Kidney epithelial cell (primary cell): ENCODE measurements at places on chromosomes 11 and 22.

- no peak for DNase-seq
These were observed 32.2 kb downstream of the RPL3 start for GRCh38 chr22:39287076-39287725.

DNA sequence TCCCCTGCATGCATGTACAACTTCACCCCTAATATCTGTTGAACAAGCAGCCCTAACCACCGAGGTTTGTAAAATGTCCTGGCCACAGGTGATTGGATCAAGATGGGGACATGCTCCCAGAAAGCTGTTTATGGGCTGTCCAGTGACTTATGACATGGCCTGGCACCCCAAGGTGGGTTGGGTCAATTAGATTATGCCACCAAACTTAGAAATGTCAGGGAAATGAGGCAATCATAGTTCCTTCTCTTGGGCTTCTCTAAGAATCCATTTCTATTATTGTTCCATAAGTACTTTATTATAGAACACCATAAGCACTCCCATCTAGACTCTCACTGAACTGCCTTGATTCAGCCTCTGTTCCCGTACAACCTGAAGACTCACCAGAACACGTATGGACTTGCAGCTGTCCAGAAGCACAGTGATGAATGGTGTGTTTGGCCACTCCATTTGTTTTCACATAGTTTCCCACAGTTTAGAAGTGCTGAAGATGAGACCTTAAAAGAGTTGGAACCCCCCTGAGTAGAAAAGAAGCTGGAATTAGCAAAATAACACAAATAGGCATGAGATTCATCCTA, 45.5 kb upstream of the OLFML1 start:
- no peak for DNase-seq

DNA sequence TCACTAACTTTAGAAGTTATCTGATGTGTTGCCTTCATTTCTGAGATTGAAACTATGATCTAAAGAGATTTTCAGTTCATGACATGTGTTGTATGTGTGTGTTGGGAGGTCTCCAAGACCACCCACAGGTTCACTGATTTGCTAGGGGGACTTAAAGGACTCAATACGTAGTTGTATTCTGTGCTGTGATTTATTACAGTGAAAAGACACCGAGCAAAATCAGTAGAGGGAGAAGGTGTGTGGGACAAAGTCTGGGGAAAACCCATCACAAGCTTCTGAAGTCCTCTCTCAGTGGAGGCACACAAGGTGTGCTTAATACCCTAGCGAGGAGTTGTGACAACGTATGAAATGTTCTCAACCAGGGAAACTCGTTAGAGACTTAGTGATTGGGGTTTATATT, 35.6 kb downstream of the RNF169 start:
- no peak for DNase-seq

GRCh38 chr11:98621767-98622166, 399.0 kb upstream of the CNTN5 start:
- DNase-seq, result no peak

DNA sequence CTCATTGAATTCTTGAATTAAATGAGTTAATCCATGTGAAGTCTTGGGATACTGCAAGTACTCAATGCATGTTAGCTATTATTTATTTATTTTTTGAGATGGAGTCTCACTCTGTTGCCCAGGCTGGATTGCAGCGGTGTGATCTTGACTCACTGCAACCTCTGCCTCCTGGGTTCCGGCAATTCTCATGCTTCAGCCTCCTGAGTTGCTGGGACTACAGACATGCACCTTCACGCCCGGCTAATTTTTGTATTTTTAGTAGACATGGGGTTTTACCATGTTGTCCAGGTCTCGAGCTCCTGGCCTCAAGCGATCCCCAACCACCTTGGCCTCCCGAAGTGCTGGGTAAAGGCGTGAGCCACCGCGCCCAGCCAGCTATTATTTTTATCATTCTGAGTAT, 9.4 kb downstream of the MMP7 start:
- no peak for DNase-seq

DNA sequence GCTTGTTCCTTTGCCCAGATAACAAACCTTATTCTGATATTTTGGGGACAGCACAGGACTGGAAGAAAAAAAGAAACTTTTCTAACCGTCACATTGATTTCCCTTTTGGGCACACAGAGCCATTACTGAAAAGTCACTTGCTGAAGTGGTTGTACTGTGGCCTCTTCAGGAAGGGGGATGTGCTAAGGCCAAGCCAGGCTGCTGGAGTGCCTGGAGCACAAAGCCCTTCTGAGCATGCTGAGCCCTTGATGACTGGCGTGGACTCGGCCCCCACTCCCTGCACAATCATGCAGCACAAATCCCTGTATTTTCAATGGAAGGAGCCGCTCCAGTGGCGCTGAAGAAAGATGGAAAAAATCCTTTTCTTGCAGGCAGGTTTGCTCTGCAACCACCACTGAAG, 164.2 kb downstream of the NTM start:
- no peak for DNase-seq

- no peak for DNase-seq
These were observed 42.1 kb upstream of the ALX4 start for GRCh38 chr11:44351898-44352498.

- no peak for DNase-seq
These were observed 3.6 kb downstream of the KCNJ4 start for GRCh38 chr22:38451404-38451803.

- no peak for DNase-seq
These were observed 36.0 kb downstream of the TTLL1 start for GRCh38 chr22:43053176-43053575.

DNA sequence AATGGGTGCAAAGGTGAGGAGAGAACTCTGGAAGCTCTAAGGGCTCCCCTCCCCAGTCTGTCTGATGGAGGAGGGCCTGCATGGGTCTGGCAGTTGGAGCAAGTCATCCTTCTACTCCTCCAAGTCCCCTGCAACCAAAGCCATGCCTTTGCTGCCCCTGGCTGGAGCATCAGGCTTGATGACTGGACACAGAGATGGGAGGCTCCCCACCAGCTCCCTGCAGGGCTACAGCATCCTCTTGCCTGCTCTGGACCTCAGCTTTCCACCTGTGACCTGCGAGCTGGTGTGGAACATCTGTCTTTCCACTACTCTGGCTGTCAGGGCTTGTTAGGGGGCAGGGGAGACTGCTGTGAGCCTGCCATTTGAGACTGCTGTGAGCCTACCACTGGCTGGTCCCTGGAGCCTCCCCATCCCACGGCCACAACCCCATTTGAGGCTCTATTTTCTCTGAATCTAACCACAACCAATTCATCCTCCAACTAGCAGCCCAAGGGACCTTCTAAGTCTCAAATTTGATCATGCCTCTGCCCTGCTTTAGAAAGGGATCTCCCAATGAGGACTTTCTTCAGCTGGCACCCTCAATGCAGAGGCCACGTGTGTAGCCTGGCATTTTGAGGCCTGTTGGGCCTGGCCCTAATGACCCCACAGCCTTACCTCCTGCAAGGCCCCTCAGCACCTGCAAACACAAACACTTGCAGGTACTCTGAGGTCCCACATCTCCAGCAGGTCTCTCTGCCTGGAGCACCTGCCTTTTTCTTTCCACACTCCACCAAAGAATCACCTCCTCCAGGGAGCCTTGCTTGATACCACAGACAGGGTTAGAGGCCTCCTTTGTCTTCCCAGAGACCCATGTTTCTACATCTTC, 9.9 kb downstream of the P2RY6 start:
- no peak for DNase-seq

DNA sequence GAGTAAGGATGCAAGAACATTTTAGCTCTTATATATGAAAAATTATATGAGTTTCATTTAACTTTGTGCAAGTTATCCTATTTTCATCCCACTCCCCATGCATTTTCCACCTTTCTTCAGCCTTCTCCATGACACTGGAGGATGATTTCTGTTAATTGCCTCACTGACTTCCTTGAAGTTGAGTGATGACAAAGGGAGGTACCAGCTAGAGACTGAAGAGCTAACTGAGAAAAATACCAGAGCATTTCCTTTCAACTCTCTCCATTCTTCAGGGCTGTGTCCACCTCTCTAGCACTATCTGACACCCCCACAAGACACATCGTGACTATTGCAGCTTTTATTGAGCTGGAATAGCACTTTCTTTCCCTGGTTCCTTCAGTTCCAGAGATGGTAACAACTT, 711.6 kb upstream of the LRRC4C start:
- DNase-seq, result no peak

DNA sequence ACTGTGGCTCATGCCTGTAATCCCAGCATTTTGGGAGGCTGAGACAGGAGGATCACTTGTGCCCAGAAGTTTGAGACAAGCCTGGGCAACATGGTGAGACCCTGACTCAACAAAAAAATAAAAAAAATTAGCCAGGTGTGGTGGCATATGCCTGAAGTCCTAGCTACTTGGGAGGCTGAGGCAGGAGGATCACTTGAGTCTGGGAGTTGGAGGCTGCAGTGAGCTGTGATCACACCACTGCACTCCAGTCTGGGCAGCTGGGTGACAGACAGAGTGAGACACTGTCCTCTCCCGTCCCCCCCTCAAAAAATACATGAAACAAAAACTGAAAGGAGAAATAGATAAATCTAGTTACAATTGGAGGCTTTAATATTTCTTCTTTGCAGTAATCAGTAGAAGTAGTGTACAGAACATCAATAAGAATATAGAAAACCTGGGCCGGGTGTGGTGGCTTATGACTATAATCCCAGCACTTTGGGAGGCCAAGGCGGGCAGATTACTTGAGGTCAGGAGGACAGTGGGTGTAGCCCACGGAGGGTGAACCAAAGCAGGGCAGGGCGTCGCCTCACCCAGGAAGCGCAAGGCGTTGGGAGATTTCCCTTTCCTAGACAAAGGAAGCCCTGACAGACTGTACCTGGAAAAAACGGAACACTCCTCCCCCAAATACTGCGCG, 19.6 kb upstream of the DLAT start:
- no peak for DNase-seq

DNA sequence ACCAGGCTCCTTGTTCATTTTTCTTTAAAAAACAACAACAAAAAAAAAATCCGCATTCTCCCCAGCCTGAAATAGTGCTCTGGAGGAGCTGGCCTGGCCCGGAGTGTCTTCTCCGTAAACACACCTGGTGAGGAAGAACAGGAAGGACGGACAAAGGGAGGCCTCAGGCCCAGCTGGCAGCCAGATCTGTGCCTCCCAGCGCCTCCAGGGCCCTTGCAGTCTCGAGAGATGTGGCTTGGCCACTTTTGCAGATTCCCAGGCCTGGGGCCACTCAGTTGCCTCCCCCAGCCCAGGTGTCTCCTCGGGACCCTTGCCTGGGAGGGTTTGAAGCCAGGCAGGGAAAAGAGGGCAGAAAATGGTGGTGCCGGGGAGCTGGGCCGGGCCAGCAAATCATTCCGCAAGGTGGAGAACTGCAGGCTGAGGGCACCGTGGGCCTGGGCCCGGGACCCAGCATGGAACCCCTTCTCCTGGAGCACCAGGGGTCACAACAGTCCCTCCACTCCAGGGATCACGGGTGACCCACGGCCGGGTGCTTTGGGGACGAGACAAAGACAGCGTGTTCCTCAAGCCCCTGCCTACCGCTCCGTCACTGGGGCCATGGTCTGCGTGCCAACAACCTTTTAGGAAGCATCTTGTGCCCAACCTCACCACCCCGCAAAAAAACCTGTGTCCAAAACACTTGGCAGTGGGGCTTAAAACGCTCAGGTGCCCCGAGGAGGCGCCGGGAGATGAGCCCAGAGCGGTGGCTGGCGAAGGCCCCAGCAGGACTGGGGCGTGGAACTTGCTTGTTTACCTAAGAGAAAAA, 67.1 kb upstream of the WNT7B start:
- no peak for DNase-seq

DNA sequence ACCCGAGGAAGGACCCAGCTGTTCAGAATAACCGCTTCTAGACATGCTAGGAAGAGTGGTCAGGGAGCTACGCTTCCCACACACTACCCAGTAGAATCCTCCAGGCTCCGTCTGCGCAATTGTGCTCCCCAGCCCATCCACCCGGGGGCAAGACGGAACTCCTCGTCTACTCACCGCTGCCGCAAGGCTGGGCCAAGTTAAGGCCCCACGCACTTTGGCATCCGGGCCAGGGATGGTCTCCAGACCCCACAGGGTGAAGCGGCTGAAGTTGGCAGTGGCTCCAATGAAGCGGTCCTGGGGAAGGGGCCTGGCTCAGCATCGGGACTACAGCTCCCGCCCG, 757 bp downstream of the RNASEH2C start:
- no peak for DNase-seq

DNA sequence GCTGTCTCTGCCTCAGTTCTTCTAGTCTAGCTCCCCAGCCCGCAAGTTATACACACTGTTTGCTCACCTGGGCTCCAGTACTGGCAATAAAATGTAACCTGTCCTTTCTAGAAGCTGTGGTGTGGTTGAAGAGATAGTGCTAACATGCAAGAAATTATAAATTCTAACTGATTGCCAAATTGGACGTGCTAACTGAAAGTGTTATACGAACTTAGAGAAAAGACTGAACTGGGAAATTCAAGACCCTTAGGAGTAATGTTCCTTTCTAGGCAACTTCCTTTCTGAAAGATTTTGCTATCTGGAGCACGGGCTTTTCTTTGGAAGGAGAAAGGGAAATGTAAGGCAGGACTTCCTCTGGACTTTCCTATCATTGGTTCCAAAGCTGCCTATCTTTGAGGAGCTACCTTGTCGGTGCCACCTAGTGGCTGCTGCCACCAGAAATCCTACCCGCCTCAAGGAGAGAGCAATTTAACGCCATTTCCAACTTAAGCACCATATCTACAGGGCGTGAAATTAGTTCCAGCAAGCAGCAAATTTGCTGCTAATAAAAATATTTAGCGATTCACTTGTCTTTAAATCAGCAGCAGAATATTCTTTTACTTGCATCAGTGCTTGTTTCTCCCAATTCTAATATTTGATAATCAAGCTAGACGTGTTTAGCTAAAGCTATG, 12.7 kb upstream of the TMEM218 start:
- DNase-seq, result no peak

GRCh38 chr22:46295277-46295971, 1.2 kb upstream of the GTSE1 start:
- no peak for DNase-seq

DNA sequence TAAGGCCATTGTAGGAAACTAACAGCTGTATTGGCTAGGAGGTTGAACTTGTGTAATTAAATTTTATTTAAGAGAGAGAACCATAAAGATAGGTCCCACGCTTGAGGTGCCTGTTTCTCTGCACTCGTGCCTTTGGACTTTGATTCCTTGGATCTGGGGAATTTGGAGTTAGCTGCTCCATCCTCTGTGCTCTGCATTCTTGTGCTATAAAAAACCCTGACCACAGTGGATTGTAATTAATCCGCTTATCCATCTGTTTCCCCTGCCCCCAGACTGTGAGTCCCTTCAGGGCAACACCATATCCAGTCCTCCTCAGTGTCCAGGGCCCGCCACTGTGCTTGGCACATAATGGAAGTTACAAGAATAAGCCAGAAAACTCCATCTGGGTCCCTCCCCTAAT, 169.8 kb downstream of the SPON1 start:
- DNase-seq, result no peak

GRCh38 chr22:39276440-39277141, 31.8 kb upstream of the PDGFB start:
- DNase-seq, result no peak
